Glutamatergic neuron (in vitro differentiated cells): ENCODE measurements at places on chromosomes 11 and 22.
A peak's percentile ranks its signal among the peaks of the same experiment; 100 is the strongest.

GRCh38 chr11:46380340-46381047, 975 bp upstream of the MDK start:
- DNase-seq, result peak; percentile 75

GRCh38 chr22:38657045-38657909, 839 bp downstream of the CBY1 start:
- peak; percentile 42 for DNase-seq

GRCh38 chr22:39471381-39472141, 14.7 kb downstream of the MGAT3 start:
- no peak for DNase-seq

- no peak for DNase-seq
Observed at GRCh38 chr11:4102711-4103110, 8.1 kb downstream of the RRM1 start.

- no peak for DNase-seq
Observed at GRCh38 chr11:126279191-126279590, 3.7 kb upstream of the TIRAP start.

- DNase-seq, result peak; percentile 39
Observed at GRCh38 chr11:18802381-18803257, 11.0 kb upstream of the PTPN5 start.

DNA sequence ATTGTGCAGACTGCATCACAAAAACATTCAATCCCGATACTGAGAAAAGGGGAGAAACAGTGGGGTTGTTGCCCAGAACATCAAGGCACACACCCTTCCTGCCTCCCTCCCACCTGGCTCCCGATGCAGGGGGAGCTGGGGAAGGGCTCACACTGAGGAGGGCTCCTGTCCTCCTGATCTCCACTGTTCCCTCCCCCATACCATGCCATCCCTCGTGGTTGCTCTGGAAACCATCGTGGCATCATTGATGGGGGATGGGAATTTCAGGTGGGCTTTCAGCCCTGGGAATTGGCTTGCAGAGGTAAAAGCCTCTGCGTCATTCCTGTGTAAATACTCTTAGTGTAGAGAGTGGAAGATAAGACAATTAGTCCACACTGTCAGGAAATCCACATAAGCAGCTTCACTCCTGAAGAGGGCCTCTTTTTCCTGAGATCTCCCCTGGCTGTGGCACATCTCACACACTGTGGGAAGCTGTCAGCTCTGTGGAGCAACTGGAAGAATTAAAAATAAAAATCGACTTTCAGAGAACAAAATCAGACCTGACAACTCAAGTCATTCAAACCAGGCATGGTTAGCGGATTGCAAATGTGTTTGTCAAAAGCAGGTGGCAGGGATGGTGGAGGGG, 176.0 kb downstream of the CHST1 start:
- DNase-seq, result no peak

DNA sequence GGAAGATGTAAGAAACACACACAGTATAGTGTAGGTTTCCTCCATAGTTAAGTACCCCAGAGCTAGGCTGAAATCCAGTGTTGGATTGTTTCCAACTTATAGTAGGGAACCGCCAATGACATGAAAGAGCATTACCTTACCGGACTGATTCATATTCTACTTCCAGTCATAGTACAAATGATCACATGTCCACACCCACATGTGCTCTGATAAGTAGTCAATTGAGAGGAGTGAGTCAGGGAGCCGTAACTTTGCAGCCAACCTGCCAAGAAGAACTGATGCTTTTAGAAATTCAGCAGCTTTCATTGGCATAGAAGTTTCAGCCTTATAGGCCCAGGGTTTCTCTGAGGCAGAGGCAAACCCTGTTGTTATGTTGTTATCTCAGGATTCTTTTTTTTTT, 240.6 kb downstream of the ETS1 start:
- no peak for DNase-seq

DNA sequence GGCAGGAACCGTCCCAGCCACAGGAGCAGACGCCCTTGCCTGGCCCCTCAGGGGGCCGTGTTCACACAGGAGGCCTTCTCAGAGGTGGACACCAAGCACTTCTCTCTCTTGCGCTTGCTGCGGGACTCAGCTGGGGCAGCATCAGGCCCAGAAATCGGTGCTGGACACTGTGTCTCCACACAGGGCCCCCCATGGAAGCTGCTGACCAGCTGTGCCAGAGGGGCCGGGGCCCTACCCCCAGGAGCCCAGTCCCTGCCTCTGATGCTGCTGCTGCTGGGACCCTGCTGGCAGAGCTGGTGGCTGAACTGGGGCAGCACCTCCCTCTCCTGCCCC, 4.0 kb downstream of the PLXNB2 start:
- no peak for DNase-seq

- no peak for DNase-seq
Observed at GRCh38 chr11:32259641-32260081, 168.8 kb downstream of the RCN1 start.

DNA sequence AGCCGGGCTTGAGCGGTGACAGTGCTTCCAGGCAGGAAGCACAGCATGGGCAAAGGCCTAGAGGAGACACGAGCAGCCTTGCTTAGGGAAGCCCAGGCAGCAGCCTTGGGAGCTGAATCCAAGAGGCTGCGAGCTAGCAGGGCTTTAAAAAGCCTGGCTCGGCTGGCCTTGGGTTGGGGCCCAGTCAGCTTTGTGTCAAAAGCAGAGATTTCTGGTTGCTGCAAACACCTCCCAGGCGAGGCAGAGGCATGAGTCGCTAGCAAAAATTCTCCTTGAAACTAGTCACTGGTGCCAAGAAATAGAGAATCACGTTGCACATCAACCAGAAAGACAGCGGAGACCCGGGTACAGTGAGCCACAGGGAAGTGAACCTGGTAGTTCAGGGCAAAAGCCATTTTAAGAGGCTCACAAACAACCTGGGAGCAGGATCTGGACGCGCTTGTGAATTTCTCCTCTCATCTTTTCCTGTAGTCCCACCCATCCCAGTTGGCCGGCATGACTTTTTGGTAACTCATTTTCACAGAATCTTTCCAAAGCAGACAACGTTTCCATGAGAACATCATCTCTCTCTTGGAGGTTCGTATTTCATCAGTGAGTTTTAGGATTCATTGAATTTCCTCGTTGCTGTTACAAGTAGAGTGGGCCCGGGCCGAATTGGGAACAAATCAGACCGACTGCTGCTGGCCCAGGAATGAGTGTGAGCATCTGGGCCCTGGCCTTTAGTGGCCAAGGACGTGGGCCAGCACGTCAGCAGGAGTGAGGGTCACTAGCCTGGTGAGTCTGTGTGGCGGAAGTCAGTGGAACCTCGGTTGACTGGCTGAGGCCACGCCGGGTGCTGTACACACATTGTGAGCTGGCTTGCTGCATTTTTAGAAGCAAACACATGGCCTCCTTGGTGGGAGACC, 16.4 kb upstream of the FGF4 start:
- DNase-seq, result no peak

DNA sequence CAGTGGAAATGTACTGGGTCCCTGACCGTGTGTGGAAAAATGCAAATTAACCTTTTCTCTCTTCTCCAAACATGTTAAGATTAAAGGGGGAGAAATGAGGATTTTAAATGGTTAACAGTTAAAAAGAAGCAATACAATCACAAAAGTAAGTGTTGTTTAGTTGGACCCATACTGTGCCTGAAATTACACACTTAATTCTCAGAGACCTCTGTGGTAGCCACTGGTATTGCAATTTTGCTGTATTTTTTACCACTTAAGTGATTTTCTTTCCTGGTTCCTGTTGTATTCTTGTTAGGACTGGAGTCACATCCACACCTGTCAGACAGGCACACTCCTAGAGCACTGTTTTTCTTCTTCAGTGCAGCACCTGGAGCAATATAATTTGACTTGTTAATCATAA, 179.6 kb upstream of the PDGFD start:
- no peak for DNase-seq

GRCh38 chr22:23789638-23790037, 2.9 kb downstream of the SMARCB1 start:
- no peak for DNase-seq
